ENCODE measurements at places on chromosomes 3 and 15.

GRCh38 chr3:53716998-53717397 lies 129.2 kb downstream of the CHDH start:
- DNase-seq, result no peak

- no peak for DNase-seq
Measured at GRCh38 chr15:87477737-87478686, 778.5 kb downstream of the NTRK3 start.

GRCh38 chr3:139308560-139308959 lies 35.3 kb upstream of the MRPS22 start:
- no peak for DNase-seq

- DNase-seq, result no peak
Measured at GRCh38 chr3:152193673-152194267, 75.0 kb upstream of the MBNL1 start.

DNA sequence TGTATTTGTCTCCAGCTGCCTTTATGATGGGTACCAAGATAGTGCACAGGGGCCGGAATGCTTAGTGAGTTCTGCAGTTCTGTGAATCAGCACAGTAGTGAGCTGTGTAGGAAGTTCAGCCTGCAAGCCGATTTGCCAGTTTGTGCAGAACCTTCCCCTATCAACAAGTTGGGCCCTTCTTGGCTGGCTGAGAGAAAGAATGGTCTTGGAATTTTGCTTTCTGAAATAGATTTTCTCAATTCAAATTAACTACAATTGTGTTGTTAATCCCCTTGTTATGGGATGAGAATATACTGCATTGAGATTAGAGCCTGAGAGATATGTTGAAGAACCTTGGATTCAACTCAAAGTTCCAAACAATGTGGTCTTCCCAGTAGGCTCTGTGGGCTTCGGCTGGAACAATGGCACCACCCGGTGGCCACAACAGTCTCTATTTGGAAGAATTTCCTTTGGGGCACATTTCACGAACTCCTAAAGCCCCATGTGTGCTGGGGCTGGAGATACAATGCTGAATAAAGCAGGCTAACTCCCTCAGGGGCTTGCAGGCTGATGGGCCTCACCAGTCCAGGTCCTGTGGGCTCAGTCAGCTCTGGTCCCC lies 59.1 kb downstream of the TRIM42 start:
- peak; percentile 52 for DNase-seq

- DNase-seq, result no peak
Measured at GRCh38 chr3:197302696-197303341, 4.4 kb upstream of the DLG1 start.

DNA sequence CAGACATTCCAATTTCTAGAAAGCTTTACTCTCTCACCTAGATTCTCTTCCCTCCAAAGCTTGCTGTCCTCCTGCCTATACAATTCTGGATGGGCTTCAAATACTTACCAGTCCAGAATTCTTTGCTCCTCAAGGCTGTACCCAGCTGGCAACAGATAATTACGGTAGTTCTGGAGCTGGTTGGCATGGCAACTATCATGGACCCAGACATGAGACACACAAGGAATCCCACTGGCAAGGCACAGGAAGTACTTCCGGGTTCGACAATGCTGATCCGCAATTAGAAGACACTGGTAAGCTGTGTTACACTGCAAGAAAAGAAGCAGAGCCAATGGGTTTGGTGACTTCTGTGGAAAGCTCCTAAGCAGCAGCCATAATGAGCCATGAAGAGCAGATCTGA lies 37.9 kb downstream of the TUBGCP4 start:
- DNase-seq, result no peak

DNA sequence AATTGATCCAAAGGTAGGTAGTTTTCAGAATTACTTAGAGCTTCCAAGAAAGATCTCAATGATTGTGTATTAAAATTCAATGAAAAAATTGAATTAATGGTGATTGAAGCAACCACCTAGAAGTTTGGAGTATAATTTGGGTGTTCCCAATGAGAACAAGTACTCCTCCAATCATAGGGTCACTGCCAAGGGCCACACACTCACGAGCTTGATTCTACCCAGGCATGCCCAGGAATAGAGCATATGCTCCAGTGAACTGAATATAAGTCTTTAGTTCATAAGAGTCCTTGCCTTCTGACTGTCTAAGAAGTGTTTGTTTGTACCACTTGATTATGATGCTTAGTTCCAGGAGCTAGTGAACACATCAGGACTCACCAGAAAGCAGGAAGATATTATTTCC lies 133.9 kb downstream of the CPNE4 start:
- DNase-seq, result no peak

- DNase-seq, result peak; percentile 71
Measured at GRCh38 chr15:91271565-91272153, 171.6 kb downstream of the SV2B start.

GRCh38 chr3:15978801-15979200 lies 181.0 kb upstream of the ANKRD28 start:
- DNase-seq, result no peak

DNA sequence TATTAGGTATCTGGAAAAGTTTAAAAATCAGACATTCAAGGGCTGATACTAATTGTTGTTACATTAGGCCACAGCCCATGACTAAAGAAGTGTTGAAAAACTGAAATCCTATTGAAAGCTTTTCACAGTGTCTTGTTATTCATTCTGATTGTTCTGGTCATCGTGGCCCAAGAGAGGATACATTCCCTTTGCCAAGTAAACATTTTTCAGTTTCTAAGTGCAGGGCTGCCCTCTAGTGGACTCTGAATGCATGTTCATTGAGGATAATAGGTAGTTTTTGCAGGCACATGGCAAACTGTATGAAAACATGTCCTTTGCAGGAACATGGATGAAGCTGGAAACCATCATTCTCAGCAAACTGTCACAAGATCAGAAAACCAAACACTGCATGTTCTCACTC lies 181.1 kb downstream of the MYRIP start:
- no peak for DNase-seq

- DNase-seq, result no peak
Measured at GRCh38 chr3:189053322-189053721, 118.4 kb upstream of the TPRG1 start.

DNA sequence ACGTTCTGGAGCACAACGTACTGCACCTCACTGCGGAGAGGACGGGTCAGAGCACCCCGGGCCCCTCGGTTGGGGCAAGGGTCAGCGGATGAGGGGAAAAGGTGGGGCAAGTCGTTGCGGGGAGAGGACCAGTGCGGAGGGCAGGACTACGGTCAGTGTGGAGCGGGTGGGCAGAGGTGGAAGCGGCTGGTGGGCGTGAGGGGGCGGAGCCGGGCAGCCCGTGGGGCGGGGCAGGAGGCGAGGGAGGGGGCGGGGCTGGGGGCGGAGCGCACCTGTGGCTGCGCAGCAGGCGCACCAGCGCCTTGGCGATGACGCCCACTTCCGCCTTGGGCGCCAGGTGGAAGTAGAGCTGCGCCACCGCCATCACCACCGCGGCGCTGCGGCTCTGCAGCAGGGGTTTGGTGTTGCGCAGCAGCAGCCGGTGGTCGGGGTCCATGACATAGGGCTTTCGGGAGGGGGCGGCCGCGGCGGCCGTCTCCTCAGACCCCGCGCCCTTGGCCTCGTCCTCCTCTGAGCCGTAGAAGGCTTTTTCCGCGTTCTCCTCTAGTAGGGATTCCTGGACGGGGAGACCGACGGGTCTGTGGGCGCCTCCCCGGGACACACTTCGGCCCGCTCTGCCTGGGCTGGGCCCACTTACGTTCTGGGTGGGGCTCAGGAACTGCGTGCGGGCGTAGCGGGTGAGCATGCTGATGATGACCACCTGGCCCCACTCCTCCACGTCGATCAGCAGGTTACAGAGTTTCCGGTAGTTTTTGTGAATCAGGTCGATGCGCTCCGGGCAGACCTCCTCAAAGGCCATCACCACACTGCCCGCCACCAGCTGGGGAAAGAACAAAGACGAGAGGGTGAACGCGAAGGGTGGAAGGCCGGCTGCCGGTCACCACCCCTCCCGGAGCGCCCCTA lies 29.2 kb downstream of the AP3B2 start:
- no peak for DNase-seq

DNA sequence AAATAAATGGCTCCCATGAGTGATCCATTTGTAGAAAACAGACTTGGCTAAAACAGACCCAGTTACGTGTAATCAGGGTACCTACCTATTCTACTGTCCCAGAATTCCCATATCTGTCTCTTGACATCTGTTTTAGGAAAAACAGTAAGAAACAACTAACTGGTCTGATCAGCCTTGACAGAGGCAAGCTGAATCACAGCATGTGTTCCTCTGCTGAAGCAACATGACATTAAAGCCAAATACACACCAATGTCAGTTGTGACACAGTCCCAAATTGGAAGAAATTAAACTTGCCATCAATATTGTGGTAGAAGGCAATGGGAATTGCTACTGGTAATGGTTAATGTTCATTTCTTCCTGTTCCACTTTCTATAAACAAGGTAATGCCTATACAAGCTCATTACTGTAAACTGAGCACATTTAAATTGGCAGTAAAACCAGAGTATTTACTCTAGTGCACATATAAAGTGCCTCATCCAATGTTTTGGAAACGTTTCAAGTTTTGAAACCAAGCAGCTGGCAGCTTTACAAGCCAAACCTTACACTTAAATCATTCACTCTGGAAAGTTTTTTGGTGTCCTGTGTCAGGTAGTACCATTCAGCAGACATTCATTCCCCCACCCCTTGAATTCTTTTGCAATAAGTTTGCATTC lies 27.0 kb downstream of the ALDH1A2 start:
- no peak for DNase-seq

GRCh38 chr3:191426311-191426710 lies 34.7 kb upstream of the PYDC2 start:
- DNase-seq, result no peak

DNA sequence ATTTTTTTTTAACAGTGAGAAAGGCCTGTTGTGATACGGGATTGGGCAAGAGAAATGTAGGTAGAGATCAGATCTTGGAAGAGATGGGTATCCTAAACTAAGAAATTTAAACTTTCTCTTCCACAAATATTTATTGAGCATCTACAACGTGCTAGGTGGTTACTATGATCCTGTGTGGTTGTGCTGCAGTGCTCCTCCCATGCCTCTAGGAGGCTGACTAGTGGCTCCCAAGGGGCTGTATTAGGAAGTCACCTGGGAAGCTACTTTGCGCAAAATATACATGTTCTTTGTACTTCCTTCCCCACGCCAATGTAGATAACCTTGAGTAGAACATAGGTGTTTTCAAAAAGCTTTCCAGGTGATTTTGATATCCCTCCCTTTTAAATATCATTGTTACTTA lies 27.2 kb downstream of the USP3 start:
- no peak for DNase-seq
